ENCODE measurements at places on chromosomes 12 and 14.

DNA sequence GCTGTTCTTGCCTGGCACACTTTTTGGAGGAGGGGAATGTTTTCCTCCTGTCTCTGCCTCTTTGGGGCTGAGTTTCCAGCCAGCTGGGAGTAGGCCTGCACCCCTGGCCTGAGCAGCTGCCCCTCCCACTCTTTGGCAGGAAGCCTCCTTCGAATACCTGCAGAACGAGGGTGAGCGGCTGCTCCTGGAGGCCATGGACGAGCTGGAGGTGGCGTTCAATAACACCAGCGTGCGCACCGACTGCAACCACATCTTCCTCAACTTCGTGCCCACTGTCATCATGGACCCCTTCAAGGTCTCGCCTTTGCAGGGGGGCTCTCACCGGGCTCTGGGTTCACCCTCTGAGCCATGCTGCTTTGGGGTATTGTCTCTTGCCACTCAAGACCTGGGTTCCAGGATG lies 69.4 kb downstream of the FOXN4 start:
- DNase-seq, result no peak

DNA sequence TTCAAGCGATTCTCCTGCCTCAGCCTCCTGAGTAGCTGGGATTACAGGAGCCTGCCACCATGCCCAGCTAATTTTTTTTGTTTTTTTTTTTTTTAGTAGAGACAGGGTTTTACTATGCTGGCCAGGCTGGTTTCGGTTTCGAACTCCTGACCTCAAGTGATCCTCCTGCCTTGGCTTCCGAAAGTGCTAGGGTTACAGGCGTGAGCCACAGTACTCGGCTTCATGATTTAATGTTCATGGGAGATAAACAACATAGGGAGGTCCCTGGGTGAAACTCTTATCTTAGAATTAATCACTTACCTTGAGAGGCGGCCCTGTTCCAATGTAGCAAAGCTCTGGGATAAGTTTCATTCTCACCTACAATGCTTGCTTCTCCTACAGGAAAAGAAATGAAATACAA lies 48.3 kb downstream of the SEL1L start:
- no peak for DNase-seq

GRCh38 chr12:3119756-3120601 lies 42.8 kb downstream of the TSPAN9 start:
- no peak for DNase-seq

DNA sequence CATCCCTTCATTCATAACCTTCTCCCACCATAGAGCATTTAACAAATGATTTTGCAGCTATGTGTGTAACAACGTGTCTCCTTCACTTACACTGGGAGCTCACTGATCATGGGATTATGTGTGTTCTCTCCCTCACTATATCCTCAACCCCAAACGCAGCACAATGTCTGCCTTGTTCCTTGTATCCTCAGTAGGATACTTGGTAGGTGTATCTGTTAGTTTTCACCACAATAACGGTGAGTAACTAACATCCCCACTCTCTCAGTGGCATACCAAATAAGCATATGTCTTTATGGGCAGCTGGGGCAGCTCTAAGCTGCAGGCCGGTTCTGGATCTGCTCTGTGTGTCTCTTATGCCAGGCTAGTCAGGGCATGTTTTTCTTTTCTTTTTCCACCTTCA lies 166.7 kb upstream of the PWP1 start:
- no peak for DNase-seq

GRCh38 chr12:5232291-5232690 lies 188.6 kb downstream of the KCNA5 start:
- DNase-seq, result no peak

DNA sequence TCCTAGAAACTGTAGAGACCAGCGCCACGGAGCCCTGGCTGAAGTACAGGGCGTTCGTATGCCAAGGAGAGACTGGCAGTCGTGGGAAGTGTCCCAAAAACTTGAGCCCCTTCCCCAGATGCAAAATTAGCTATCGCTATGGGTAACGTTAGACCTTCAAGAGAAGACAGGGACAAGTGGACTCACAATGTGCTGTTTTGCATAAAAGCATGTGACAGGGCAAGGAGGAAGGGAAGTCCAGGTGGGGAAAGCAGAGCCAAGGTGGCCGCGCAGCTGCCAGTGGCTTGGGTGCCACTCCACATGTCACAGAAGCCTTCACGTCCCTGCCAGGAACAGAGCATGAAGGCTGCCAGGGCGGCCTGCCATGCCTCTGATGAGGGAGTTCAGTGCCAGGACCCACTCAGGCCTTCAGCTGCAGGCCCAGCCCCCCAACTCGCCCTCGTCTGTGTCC lies 61.2 kb upstream of the DYNC1H1 start:
- no peak for DNase-seq
